Naive B cell (primary cell): ENCODE measurements at places on chromosomes 2 and 18.

DNA sequence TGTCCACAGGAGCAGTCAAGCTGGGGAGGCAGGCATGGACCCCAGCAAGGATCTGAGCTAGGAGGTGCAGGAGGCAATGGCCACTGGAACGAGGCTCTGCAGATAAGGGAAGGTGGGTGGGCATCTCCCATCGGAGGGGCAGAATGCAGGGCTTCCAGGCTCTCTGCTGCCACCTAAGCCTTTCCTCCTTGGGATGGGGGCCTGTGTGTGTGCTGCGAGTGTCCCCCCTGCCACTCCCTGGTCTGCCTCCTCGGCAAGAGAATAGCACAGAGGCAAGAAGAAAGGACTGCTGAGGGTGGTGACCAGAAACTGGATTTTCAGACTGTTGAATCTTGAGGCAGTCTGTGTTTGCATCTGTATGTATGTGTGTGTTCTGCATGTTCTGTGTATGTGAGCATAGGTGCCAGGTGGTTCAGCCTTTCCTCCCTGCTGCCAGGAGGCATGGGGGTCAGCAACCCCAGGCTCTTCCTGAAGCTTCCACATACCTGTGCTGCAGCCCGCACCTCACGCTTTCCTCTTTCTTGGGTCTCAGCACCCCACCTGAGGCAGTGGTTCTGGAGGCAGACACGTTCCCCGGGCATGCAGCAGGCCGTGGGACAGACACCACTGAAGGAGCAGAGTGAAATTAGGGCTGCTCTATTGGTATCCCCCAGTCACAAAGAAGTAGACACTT lies 86.7 kb downstream of the EPAS1 start:
- DNase-seq, result no peak

- peak; percentile 14 for DNase-seq
Measured at GRCh38 chr2:191165176-191165643, 14.4 kb upstream of the STAT4 start.

DNA sequence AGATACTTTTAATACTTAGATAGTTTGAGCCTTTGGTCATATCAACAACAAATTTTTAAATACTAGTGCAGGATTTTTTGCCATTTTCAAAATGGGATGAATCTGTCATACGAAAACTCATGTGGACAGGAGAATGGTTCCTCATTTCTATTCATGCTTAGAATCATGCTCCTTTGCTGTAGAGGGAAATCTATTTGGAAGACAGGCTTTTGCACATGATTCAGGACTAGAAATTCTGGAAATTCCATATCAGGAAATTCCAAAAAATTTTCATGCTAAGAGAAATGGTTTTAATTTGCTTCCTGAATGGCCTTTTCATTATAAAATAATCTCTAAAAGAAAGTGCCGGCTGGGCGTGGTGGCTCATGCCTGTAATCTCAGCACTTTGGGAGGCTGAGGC lies 39.3 kb downstream of the MOGAT1 start:
- DNase-seq, result no peak

DNA sequence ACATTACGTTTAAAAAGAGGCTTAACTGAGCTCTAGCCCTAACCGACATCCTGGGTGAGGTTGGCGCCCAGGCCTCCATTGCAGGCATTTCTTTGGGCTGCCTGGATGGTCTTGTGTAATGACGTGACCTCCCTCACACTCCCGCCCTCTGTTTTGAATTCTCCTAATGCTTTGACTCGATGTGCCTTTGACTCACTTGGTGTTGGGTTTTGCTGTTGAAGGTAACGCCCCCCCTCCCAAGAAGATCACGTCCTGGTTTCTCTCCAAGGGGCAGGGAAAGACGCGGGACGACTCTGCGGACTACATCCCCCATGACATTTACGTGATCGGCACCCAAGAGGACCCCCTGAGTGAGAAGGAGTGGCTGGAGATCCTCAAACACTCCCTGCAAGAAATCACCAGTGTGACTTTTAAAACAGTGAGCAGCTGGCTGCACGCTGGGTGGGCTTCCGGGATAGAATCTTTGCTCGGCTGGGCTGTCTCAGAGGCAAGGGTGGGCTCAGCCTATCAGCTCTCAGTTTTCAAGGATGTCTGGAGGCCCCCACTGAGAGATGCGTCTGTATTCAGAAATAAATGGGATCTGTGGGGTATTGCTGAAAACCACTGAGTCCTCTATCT lies 87.9 kb upstream of the ATG16L1 start:
- no peak for DNase-seq

DNA sequence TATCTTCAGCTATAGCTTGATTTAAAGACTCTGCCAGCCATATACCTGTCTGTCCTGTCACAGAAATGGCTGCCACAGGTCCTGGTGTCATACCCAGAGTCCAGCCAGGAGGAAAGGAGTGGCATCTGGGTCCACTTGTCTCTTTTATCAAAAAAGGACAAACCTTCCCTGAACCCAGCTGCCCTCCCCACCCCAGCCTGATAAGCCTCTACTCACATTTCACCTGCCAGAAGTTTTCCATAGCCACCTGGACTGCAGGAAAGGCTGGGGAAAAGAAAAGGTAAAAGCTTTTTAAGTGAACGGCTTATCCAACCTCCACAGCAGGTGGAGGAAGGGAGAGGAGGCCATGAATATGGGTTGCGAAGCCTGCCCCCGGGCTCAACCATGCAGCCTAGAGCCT lies 32.8 kb downstream of the TMEM163 start:
- no peak for DNase-seq

DNA sequence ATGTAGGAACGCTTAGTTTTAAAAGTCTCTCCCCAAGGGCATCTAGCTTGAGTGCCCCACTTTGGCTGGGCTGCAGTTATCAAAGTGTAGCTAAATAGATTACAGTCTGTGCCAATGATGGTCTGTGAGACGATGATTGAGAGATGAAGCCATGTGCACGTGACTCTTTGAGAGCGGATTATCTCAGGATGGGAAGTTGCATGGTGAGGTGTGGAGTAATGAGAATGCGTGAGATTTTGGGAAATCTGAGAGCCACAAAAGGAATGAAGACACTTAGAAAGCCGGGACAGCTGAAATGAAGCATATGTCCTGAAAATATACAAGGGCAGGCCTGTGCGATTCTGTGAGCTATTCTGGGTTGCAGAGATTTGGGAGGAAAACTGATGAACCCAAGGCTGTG lies 370.0 kb downstream of the TGIF1 start:
- no peak for DNase-seq

- no peak for DNase-seq
Measured at GRCh38 chr2:239440511-239440959, 39.7 kb upstream of the HDAC4 start.

GRCh38 chr2:147610496-147611040 lies 234.3 kb upstream of the ACVR2A start:
- no peak for DNase-seq

- no peak for DNase-seq
Measured at GRCh38 chr2:64137567-64137966, 6.7 kb downstream of the PELI1 start.

DNA sequence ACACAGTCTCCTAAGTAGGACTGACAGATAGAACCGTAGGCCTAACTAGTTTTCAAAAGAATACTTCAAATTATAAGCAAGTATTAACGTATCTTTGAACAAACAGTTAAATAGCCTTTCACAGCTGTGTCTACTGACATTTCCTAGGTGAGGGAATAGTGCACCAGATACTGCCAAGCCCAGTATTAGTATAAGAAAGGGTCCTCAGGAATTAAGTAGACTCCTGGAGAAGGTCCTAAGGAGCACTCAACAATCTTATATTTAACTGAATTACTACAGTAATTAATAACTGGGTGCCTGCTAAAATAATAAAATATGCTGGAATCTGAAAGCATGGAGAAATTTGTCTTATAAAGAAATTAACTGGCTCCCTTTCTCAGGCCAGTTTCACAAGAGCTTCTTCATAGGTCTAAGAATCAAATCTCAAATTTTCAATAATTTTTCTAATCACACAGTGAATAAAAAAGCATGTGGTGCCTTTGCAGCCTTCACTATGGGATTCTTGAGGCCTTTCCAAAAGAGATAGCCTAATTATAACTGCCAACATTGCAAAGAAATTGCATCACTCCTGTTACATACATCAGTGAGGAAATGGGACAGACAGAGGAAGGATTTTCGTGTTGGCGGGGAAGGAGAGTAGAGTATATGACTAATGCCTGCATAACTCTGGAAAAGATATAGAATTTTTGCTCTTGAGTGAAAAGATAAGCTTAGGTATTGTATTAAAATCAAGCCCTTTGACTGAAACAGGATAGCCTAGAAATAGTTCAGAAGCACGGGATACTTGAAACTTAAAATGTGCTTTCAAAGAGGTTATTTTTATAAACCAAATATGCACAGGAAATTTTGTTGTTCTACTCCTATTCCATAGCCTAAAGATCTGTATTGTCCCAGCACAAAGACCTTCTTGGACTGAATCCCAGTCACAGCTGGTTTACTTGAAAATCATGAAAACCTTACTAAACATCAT lies 228.6 kb upstream of the STK17B start:
- DNase-seq, result no peak
